ENCODE measurements at places on chromosomes 12 and 14.
A peak's percentile ranks its signal among the peaks of the same experiment; 100 is the strongest.

DNA sequence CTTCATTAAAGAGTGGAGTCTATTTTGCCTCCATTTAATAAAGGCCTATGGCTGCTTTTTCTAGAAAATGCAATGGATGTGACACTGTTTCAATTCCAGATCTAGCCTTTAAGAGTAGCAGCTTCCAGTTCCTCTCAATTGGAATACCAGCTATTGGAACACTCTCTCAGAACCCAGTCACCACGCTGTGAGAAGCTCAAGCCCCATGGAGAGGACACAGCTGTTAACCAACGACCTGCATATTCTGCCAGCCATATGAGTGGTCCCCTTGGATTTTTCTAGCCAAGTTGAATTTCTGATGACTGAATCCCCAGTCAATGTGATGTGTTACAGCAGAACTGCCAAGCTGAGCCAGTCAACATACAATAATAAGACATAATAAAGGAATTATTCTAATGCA, 131.8 kb downstream of the TMTC3 start:
- no peak for DNase-seq

DNA sequence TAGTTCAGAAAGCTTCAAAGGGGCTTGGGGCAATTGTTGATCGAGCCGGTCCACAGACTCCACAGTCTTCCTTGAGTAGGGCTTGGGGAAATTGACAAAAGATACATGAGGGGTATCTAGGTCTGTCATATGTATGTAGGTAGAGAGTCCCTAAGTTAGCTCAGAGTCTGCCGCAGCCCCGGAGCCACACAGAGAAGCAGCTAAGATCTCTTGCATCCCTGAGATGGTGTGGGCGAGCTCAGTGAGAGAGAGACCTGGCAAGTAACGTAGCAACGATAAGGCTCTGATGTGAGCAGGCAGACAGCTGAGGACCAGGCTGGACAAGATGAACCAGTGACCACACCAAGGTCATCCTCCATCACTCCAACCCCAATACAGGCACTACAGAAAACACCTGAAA, 297.6 kb downstream of the TMEM132D start:
- no peak for DNase-seq

- no peak for DNase-seq
Measured at GRCh38 chr14:91929700-91930099, 17.8 kb downstream of the FBLN5 start.

GRCh38 chr12:106358396-106359241, 1.1 kb downstream of the POLR3B start:
- no peak for DNase-seq

GRCh38 chr12:113301811-113302210, 33.1 kb downstream of the SLC8B1 start:
- no peak for DNase-seq

DNA sequence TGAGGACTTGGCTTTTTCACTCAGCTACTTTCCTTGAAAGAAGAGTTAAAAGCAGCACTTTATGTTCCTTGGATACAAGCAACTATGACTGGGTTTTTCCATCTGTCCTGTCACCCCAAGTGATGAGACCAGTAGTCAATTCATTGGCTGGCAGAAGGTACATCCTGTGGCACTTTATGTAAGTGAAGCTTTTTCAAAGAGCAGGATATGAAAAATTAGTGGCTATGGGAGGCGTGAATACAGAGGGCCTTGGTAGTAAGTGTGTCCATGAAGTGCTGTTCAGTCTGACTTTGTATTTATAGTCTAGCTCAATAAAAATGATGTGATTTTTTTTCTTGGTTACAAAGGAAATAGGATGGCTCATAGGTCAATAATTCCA, 68.8 kb downstream of the DRAM1 start:
- DNase-seq, result no peak

DNA sequence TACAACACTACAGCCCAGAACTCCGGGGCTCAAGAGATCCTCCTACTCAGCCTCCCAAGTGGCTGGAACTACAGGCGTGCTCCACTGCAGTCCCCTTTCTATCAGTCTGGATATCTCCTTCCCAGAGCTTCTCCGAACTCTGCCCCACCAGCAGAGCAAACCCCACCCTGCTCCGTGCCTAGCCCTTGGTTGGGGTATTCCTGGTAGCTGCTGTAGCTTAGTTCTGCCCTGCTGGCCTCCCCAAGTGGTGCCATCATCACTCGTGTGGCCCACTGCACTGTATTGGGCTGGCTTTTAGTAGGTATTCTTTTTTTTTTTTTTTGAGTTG, 9.5 kb downstream of the HSP90AA1 start:
- DNase-seq, result peak; percentile 59

- no peak for DNase-seq
Measured at GRCh38 chr12:27754795-27755194, 25.2 kb upstream of the KLHL42 start.

All from CD4-positive, alpha-beta T cell treated with Interleukin-1 beta for 1 hour (primary cell).